A375 (cell line): ENCODE measurements at places on chromosomes 3 and 15. TPM values are rescaled to one million over a fixed set of nuclear protein-coding genes. Genes with fewer than 3 reads are reported as not detected.

DAPK2 gene
- total RNA-seq: 0.19 and 3.3 TPM in 2 replicates

CRABP1 gene
- not detected in 2 replicates for total RNA-seq

IMPG2 gene
- 0.04 and 0.05 TPM in 2 replicates for total RNA-seq

GOLGA6L10 gene
- total RNA-seq: 1.6 and 1.7 TPM in 2 replicates

GRM7 gene
- 0.15 and 0.40 TPM in 2 replicates for total RNA-seq

AP2M1 gene
- total RNA-seq: 243 and 275 TPM in 2 replicates

ITPKA gene
- 1.8 and 1.9 TPM in 2 replicates for total RNA-seq

SGO1 gene
- total RNA-seq: 12.1 and 14.6 TPM in 2 replicates

CCDC54 gene
- not detected in 2 replicates for total RNA-seq

SLC28A1 gene
- not detected in 2 replicates for total RNA-seq

PLA2G4B gene
- 4.4 and 5.4 TPM in 2 replicates for total RNA-seq

SENP5 gene
- 27.7 and 32.8 TPM in 2 replicates for total RNA-seq

NR2E3 gene
- total RNA-seq: 0.19 and 0.38 TPM in 2 replicates

DUOXA2 gene
- not detected in 2 replicates for total RNA-seq

TRIM42 gene
- total RNA-seq: not detected in 2 replicates

KLHL40 gene
- total RNA-seq: not detected in 2 replicates

LHFPL4 gene
- not detected in 2 replicates for total RNA-seq

C3orf22 gene
- total RNA-seq: not detected in 2 replicates

BHLHE40 gene
- 61.1 and 69.3 TPM in 2 replicates for total RNA-seq

ARIH2 gene
- 180 and 214 TPM in 2 replicates for total RNA-seq

C3orf49 gene
- not detected in 2 replicates for total RNA-seq

POPDC2 gene
- 0.05 and 0.19 TPM in 2 replicates for total RNA-seq

SPESP1 gene
- 16.2 and 20.4 TPM in 2 replicates for total RNA-seq

CNTN4 gene
- 5.1 and 5.8 TPM in 2 replicates for total RNA-seq

PP2D1 gene
- total RNA-seq: not detected in 2 replicates

MYD88 gene
- 3.3 and 5.5 TPM in 2 replicates for total RNA-seq

CTDSPL gene
- total RNA-seq: 7.0 and 7.5 TPM in 2 replicates

HGD gene
- 0.15 TPM in 1 of 2 replicates, not detected in the other for total RNA-seq

FETUB gene
- total RNA-seq: not detected in 2 replicates

MINAR1 gene
- total RNA-seq: 1.0 and 1.1 TPM in 2 replicates

IL5RA gene
- not detected in 2 replicates for total RNA-seq

OR5K2 gene
- not detected in 2 replicates for total RNA-seq

PEX5L gene
- total RNA-seq: 0.45 and 0.48 TPM in 2 replicates

GP5 gene
- not detected in 2 replicates for total RNA-seq

TMPRSS7 gene
- not detected in 2 replicates for total RNA-seq

ROBO2 gene
- 1.4 and 2.7 TPM in 2 replicates for total RNA-seq

CCR2 gene
- not detected in 2 replicates for total RNA-seq

ZIC1 gene
- total RNA-seq: 5.5 and 10.6 TPM in 2 replicates

EFHB gene
- total RNA-seq: 0.23 and 1.2 TPM in 2 replicates

ADAMTS9 gene
- 1.2 and 1.4 TPM in 2 replicates for total RNA-seq

INSYN1 gene
- total RNA-seq: 2.1 and 2.6 TPM in 2 replicates

RASGRP1 gene
- 0.42 TPM in 1 of 2 replicates, not detected in the other for total RNA-seq

XCR1 gene
- total RNA-seq: not detected in 2 replicates

GOLGA8G gene
- 0.34 and 0.85 TPM in 2 replicates for total RNA-seq

ALDH1L1 gene
- total RNA-seq: 0.11 TPM in 1 of 2 replicates, not detected in the other

CPN2 gene
- not detected in 2 replicates for total RNA-seq

LNP1 gene
- 2.9 and 3.8 TPM in 2 replicates for total RNA-seq

PTX3 gene
- 20.0 and 20.6 TPM in 2 replicates for total RNA-seq
